ENCODE measurements at places on chromosomes 2 and 18.

GRCh38 chr2:24017711-24018110 lies 7.8 kb downstream of the MFSD2B start:
- DNase-seq: no peak

- DNase-seq: no peak
These were observed at the start of gene TUBA3D for GRCh38 chr2:131475831-131476230. Gene TUBA3D (plus strand): TSS chr2:131476119. CDS start chr2:131476200, 81 bp downstream.

DNA sequence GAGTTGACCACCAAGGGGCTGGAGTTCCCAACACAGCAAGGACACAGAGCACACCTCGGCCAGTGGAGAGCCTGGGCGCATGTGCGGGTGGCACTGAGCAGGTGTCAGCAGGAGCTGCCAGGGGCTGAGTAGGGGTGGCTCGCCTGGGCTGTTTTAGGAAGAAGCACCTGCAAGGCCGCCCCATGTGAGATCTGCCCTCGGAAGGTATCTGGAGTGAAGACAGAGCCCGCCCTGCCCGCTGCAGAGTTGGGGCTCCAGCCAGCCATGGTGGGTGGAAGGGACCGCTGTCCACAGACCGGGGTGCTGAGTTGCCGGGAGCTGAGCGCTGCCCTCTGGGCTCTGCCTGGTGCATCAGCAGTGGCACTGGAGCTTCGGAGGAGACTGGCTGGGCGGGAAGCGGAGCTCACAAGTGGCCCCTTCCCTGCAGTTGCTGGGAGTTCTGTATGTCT lies 35.2 kb downstream of the MTERF4 start:
- peak; percentile 25 for DNase-seq

GRCh38 chr2:163667064-163667887 lies 68.5 kb downstream of the FIGN start:
- peak; percentile 72 for DNase-seq

GRCh38 chr2:152622219-152622618 lies 95.0 kb downstream of the PRPF40A start:
- DNase-seq: no peak

All from GM23248 (cell line).